Spinal cord (tissue), 10 donors: ENCODE measurements at places on chromosomes 6 and 20. TPM values are rescaled to one million over a fixed set of nuclear protein-coding genes. Genes with fewer than 3 reads are reported as not detected.

Gene SPO11
- not detected for total RNA-seq

Gene CRISP3
- 0.22 TPM for total RNA-seq

DNA sequence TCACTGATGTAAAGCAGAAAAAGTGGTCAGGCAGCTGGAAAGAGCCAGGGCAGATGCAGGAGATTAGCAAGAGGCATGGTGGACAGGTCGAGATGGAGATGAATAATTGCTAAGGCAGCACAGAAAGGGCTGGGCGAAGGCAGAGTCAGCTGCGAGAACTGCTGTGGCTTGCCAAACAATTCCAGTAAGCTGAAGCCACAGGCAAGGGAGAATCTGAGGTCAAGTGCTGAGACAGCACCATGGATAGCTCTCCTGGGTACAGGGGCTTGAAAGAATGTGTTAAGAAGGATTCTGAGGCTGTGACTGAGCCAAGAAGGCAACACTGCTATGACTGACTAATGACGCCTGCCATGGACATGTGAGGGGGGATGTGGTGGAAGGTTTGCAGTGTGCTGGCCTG is 220.8 kb upstream of the FOXA2 start:
- no peak for DNase-seq

DNA sequence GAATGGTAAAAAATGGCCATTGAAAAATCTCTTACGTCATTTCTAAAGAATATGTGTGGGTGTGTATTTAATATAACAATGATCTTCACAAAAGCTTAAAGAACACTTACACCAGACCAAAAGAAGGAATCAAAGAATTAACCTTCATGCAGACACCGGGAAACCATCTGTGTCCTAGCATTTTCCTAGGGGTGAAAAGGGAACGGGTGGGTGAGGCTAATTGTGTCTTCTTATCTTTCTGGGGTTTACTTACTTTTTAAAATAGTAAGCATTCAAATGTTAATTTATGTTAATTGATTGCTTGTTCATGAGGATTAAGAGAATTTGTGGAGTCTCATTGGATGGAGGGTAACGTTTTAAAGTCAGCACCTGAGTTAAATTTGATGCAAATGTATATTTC is 47.5 kb downstream of the BMP2 start:
- no peak for DNase-seq

GRCh38 chr6:151705993-151706733 is 101.3 kb upstream of the ESR1 start:
- no peak for DNase-seq

GRCh38 chr6:25484900-25485299 is 167.1 kb upstream of the SCGN start:
- DNase-seq: no peak

DNA sequence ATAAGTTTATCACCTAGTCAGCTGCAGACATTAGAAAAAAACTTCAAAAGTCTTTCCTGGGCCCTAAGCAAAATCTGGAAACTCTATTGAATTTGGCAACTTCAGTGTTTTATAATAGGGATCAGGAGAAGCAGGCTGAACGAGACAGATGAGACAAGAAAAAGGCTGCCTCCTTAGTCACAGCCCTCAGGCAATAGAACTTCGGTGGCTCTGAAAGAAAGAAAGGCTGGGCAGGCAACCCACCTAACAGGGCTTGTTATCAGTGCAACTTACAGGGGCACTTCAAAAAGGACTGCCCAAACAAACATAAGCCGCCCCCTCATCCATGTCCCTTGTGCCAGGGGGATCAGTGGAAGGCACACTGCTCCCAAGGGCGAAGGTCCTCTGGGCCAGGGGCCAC is 657.9 kb upstream of the HS3ST5 start:
- no peak for DNase-seq

- DNase-seq: no peak
These were observed 23.6 kb upstream of the STX16 start for GRCh38 chr20:58627212-58628072.

DNA sequence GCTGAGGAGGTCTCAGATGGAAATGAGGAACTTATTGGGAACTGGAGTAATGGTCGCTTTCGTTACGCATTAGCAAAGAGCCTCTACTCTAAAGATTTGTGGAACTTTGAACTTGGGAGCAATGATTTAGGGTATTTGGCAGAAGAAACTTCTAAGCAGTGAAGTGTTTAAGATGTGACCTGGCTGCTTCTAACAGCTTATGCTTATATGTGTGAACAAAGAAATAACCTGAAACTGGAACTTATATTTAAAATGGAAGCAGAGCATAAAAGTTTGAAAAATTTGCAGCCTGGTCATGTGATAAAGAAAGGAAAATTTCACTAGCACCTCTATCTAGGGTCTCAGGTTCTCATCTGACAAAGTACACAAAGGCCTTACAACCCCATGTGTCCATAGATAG is 23.5 kb downstream of the IRF4 start:
- no peak for DNase-seq

DNA sequence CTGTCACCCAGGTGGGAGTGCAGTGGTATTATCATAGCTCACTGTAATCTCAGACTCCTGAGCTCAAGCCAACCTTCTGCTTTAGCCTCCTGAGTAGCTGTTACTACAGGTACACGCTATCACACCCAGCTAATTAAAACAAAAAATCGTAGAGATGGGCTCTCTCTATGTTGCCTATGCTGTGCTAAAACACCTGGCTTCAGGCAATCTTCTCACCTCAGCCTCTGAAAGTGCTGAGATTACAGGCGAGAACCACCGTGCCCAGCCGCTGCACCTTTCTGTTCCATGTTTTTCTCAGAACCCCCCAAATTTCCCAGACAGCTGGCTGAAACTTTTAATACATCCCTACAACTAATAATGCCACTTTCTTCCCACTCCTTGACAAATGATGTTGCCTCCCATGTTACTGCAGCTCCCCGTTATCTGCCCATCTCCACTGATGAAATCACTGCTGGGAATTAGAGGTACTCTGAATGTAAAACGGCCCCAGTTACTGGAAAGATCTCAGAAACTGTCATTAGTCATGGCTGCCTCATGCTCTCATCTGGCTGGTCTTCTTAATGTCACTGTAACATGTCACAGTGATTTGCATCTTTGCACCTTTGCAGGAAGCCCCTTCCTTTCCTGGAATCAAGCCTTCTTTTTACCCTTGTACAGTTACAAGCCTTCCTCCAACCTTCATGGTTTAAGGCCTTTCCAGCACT is 697.5 kb downstream of the PRKN start:
- no peak for DNase-seq
